ENCODE measurements at places on chromosomes 2 and 18.

DNA sequence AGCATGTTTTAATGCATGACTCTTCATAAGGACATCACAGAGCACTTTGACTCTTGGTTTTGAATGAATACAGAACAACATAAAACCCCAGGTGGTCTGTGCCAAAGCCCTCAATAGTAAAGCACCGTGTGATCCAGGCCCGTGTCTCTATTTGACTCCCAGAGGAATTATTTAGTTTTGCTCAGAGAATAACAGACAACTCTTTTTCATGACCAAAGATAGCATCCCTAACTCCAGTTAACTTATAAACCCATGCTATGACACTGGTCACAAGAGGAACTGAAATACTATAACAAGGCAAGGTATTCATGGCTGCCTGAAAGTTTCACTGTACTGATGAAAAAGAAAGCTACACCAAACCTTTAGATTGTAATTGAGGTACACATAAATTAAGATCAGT is 128.4 kb downstream of the IKZF2 start:
- no peak for DNase-seq

DNA sequence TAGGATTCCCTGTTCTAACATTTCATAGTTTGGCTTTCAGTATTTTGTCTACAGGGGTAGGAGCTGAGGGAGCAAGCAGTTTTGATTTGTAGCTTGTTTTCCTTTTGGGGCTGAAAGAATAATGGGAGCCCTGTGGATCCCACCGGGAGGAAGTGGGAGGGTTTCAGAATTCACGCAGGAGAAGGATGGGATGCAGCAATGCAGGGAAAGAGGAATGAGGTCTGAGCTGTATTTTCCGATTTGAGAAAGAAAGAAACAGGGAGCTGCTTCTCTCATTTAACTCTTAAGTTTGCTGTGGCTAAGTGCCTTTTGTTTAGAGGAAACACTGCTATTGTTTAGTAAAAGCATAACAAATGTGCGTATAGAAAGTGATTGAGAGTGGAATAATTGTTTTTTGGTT is 141.0 kb downstream of the ADCYAP1 start:
- no peak for DNase-seq

GRCh38 chr2:230924470-230925341 is at the start of gene GPR55:
Gene GPR55, minus strand, starts transcription at chr2:230925242. Its CDS starts 14,280 bp downstream, at chr2:230910962.
- peak; percentile 38 for DNase-seq

DNA sequence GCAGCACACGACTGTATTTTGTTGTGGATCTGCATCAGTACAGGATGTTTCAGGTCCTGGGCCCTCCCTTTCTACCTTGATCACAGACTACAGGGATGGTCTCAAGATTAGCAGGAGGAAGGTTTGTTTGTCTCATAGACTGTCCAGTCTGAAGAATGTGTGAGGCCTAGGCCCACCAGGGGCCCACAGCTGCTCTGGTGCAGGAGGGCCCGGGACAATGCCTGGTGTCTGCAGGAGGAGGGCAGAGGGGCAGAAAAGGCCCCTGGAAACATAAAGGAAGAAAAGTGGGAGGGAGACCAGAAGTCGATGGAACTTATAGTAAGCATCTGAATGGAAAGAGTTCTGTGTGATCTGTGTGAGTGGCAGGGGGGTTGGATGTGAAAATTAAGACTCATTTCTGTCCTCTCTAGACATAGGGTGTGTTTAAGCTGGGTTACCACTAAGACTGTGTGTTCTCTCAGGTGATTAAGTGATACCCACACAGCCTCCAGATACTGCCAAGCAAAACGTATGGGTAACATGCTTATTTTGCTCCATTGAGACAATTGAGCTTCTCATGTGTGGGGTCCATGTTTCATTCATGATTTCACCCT is 33.4 kb upstream of the LPIN2 start:
- DNase-seq = no peak

GRCh38 chr18:26717123-26717719 is 148.3 kb downstream of the AQP4 start:
- no peak for DNase-seq

GRCh38 chr2:190199530-190199929 is 120.1 kb downstream of the HIBCH start:
- DNase-seq = no peak

GRCh38 chr2:232203166-232203891 is 175.2 kb upstream of the ALPP start:
- no peak for DNase-seq

DNA sequence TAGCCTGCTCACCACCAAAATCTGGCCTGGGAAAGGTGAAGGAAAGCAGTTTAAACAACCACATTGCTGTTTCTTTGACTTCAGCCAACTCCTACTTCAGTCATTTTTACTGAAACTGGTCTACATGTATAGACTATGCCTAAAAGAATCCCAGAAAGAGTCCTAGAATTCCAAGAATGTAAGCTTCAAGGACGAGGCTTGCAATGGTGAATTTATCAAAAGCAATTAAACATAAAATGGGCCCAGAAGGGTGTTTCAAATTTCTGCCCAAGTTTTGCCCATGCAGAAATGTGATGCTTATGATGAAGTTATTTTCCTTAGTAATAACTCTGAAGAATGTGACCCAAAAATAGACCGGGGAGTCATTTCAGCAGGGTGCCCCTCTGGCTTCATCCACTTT is 16.6 kb downstream of the EN1 start:
- DNase-seq = no peak

GRCh38 chr2:167783261-167784083 is 463.9 kb downstream of the STK39 start:
- DNase-seq = no peak

GRCh38 chr2:184402381-184402780 is 195.9 kb upstream of the ZNF804A start:
- DNase-seq = no peak

DNA sequence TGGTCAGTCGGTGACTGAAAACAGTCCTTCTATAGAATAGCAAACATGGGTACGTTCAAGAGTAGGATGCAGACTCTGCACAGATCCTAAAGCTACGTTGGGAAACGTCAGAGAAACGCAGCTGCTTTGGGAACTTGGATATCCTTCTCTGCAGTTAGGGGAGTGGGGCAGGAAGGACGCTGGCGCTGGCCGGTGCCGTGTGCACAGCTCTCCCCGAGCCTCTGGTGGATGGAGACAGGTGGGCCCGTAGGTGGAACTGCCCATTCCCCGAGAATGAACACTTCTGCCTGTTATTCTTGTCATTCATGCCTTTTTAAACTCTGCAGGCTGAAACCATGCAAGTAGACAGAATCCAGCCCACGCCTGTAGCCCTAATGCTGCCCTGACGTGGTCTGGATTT is 91.7 kb upstream of the MBOAT2 start:
- DNase-seq = no peak

DNA sequence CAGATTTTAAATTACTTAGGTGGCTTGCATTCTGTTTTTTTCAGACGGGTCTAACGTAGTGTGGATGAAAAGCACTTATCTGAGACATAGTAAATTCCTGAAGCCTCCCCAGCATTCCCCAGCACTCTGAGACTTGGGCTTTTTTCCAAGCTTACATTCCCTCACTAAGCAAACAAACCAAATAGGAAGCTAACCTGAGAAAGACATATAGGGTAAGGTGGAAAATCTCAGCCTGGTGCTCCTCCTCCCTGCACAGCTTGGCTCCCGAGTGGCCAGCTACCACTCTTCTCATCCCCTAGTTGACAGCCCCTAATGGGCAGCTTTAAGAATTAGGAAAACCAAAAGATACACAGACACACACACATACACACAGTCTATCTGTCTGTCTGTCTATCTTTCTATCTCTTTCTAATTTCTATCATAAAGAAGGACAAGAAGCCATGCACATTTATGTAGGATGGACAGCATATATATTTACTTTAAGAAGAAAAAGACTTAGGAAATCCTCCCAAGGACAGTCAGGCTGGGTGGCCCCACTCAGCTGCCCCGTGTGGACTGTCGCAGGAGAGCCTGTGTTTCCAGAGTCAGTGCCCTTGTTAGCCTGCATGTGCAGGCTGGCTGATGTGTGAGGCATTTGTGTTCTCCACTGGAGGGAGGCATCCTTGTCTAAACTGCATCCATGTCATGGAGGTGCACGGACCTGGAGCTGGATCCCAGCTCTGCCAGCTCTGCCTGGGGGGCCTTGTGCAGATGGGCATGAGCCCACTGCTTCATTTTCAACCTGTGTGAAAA is 8.2 kb downstream of the CNNM3 start:
- no peak for DNase-seq

GRCh38 chr2:233331536-233331935 is 22.8 kb upstream of the DGKD start:
- no peak for DNase-seq

DNA sequence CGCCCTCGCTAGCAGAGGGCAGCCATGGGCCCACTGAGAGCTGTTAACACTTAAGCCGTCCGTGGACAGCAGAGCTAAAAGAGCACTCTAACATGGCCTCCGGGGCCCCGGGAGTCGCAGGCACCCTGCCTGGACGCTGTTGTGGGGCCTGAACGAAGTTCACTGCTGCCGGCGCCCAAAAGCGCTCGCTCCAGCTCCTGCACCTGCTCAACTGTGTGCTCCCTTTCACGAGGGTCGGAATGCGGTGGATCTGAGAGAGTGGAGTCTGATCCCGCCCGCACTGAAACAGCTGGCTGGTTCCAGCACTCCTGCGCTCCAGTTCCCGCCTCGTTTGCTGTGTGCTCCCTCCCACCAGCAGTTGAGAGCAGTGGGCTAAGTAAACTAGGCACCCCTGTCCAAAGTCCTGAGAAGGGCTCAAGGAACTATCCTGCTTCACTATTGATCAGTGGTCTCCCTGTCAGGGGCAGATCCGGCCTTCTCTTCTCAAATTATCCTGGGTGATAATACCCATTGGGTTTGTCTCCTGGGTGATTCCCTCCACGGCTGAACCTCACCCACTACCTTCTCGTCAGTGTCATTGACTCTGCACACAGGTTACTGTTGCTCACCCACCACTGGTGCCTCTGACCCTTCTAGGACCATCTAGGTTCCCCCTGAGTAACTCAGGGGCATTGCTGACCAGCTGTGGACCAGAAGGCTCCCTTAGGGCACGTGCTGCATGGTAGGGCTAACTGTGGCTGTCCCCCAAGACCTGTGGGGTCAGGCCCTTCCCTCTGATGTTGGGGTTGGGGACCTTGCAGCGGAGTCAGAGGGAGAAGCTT is 23.5 kb downstream of the B3GNT7 start:
- no peak for DNase-seq

DNA sequence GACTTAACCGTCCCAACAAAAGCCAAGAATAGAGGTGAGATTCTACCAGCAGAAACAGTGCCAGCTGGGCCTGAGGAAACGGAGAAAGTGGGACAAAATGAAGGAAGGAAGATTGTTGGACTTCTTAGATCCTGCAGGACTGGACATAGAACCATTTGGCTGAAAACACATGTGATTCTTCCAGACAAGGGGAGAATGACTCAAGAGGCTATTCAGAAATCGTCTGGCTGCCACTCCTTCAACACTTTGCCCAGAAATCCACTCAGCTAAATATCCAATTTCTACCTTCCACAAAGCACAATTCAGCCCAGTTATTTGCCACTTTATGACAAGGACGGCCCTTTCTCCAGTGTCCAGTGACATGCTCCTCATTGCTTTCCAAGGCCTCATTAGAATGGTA is 61.6 kb downstream of the SNORC start:
- no peak for DNase-seq

- no peak for DNase-seq
These were observed 4.6 kb downstream of the PROC start for GRCh38 chr2:127422559-127423477.

DNA sequence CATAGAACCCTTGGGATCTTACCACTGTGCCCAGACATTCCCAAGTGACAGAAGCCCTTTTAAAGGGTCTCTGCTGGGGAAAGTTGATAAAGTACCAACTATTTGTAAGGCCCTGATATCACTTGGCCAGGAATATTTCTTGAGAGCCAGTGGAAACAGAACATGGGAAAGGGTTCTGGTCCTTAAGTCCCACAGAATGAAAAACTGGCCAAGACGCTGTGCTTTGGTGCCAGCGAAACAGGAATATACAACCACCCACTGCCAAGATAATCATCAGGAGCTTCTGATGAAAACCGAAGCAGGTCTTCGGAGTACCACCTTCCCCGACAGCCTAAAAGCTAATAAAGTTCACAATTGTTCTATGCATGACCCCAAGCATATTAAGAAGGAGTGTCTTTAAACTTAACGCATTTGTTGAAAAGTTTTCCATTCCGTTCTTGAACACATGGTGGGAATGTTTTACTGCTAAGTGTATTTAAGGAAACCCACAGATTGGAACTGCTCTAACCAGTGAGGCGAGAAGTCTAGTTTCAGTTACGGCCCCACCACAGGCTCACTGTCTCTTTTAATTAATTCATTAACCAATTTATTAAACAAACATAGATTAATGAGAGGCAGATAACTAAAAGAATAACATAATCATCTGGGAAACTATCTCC is 152.6 kb downstream of the ANKRD44 start:
- no peak for DNase-seq

- no peak for DNase-seq
These were observed at the start of gene TYMS for GRCh38 chr18:657311-658000. Gene TYMS, plus strand, starts transcription at chr18:657653. Its CDS starts 90 bp downstream, at chr18:657743.

GRCh38 chr2:164903204-164903603 is 52.1 kb downstream of the SLC38A11 start:
- no peak for DNase-seq

GRCh38 chr18:499776-500631 is 497 bp downstream of the COLEC12 start:
- DNase-seq = no peak

GRCh38 chr2:64493788-64494187 is 30.3 kb upstream of the AFTPH start:
- no peak for DNase-seq

- DNase-seq = no peak
These were observed 326.4 kb downstream of the EIPR1 start for GRCh38 chr2:3051266-3051665.

GRCh38 chr2:236852977-236853374 is 232.7 kb upstream of the COPS8 start:
- DNase-seq = no peak

DNA sequence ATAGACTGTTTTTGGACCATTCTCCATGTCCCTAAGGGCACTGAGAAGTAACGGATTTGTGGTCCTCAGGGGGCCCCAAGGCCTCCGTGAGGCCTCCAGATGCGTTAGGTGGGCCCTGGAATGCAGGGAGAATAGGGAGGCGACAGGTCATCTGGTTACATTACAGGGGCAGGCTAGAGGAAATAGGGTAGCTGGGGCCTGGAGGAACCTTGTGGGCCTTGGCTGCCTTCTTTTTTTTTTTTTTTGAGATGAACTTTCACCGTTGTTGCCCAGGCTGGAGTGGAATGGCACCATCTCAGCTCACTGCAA is 28.9 kb downstream of the ZFP36L2 start:
- no peak for DNase-seq

GRCh38 chr2:201357221-201357620 is at the start of gene FLACC1:
Gene FLACC1, minus strand, starts transcription at chr2:201357345. Its CDS starts 5,941 bp downstream, at chr2:201351404.
- no peak for DNase-seq

- DNase-seq = no peak
These were observed 62.3 kb upstream of the NCK2 start for GRCh38 chr2:105682401-105682800.

GRCh38 chr2:25642298-25642697 is 31.1 kb downstream of the DTNB start:
- DNase-seq = no peak

GRCh38 chr2:223055140-223055539 is 3.1 kb downstream of the KCNE4 start:
- DNase-seq = no peak

Data from stimulated activated CD4-positive, alpha-beta T cell treated with anti-CD3 and anti-CD28 coated beads, TNF-alpha, amount 100 ng/mL, for 4 hours (primary cell).